ENCODE measurements at places on chromosomes 5 and 9.
A peak's percentile ranks its signal among the peaks of the same experiment; 100 is the strongest.

- DNase-seq: peak; percentile 17
Measured at GRCh38 chr5:59367791-59368394, 525.6 kb downstream of the PDE4D start.

GRCh38 chr9:109496841-109497225 lies 1.3 kb downstream of the PTPN3 start:
- DNase-seq: no peak

DNA sequence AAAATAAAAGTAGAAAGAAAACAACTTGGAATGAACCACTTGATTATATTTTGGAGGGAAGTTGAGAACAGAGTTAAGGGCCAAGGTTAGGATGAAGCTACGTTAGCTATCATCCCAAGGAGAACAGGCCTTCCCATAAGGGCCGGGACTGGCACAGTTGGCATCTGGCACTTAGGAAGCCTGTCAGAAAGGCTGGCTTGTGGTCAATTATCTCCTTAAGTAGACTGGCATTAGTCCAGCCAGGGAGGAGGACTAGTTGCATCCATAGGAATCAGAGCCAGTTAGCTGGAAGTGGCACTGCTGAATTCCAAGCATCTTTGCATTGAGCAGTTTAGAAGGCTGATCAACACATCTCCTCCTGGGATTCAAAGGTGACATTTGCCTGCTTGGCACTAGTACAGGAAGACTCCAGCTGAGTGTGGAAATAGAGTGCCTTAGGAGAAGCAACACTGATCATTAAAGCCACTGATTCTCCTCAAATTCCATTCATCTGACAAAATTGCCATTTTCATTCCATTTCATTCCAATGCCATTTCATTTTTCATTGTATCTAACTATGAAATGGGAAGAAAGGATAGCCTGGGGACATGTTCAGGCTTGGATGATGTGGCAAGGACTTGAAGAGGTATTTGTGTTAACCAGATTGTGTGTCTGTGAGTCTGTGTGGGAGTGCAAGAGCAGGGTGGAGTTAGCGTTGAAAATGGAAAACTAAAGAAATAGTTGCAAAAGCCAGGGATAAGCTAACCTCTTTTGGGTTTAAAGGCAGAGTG lies 5.5 kb downstream of the FOXB2 start:
- no peak for DNase-seq

DNA sequence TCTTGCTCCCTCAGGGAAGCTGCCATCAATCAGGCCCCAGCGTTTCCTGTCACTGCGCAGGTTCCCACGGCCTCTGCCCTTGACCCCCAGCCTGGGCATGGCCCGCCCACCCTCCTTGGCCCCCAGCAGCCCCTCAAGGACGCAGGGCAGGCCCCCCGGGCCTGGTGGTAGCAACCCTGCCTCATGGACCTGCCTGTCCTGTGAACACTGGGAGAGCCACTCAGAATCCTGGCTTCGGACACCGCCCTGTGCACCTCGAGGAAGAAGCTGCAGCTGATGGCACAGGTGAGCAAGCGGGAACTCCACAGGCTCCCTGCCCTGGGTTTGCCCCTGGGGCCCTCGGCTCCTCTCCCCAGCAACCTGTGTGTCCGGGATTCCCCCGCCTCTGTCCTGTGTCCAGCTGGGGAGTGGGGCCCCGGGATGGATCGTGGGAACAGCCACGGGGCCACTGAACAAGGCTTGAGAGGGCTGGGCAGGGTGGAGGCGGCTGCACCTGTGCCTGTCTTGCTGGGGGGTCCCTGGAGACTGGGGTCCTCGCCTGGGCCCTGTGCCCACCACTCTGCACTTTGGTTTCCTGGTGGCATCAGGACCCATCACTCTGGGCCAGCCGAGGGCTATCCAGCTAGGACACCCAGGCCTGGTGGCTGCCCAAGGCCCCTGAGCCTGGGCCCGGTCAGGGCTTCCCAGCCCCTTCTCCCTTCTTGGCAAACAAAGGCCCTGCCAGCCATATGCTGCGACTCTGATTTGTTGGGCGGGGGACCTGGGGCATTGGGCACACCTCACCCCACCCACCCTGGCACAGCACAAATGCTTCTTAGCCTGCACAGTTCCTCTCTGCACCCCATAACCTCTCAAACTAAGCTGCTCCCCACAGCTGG lies 33.5 kb upstream of the EGFL7 start:
- DNase-seq: no peak

- DNase-seq: no peak
Measured at GRCh38 chr9:134538856-134539566, 102.6 kb upstream of the COL5A1 start.

GRCh38 chr5:1550287-1551076 lies 26.7 kb upstream of the LPCAT1 start:
- DNase-seq: no peak

GRCh38 chr5:63286724-63287123 lies 675.5 kb downstream of the HTR1A start:
- DNase-seq: no peak

DNA sequence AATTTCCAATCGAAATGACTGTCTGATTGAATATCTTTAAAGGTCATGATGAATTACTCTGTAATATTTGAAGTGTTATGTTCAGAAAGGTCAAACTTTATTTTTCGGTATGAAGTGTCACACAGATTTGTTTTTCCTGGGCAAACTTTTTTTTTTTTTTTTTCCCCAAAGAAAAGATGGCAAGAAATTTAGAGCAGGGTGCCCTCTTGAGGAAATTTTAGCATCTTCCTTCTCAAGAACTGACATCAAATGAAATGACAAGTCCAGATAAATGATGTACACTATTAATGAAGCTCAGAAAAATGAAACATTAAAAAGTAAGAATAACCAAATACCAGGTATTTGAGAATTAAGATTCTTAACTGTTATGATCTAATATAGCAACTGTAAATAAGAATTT lies 123.6 kb downstream of the INVS start:
- DNase-seq: no peak

DNA sequence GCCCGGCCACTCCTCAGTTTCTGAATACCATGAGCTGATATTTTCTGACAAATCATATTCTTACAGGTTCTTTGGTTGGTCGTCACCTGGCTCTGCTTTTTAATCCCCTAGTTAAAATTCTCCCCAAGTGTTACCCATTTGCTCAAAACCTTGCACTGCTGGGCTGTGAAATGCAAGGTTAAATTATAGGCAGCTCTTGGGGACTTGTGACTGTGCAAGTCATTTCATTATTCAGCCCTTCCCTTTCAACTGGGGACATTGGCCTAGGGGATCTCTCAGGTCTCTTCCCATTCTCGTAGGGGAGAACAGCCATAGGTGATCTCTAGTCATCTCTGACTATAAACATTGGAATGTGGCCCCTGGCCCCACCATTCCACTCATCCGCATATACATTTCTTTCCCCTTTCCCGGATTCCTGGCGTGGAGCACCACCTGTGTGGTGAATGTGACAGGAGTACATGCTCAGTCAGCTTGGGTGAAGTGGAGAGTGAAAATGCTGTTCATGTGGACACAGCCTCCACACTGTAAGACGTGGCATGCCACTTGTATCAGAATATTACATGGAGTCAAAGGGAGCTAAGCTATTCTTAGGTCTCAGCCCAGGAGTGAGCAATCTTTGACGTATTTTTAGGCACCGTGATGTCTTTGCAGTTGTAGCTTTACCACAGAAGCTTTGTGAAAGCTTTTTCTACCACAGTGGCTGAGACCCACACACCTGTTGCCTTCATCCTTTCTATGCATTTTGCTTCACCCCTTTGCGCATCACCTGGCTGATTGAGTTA lies 386.7 kb downstream of the KDM4C start:
- DNase-seq: no peak

GRCh38 chr9:114396558-114397218 lies 8.9 kb upstream of the AKNA start:
- no peak for DNase-seq

- DNase-seq: no peak
Measured at GRCh38 chr5:168651648-168652047, 72.5 kb upstream of the PANK3 start.

All from activated CD4-positive, alpha-beta T cell treated with anti-CD3 and anti-CD28 coated beads, Interleukin-2, amount 50 U/mL, for 4 hours (primary cell).